Astrocyte (in vitro differentiated cells and primary cell): ENCODE measurements at places on chromosomes 6 and 20. TPM values are rescaled to one million over a fixed set of nuclear protein-coding genes. Genes with fewer than 3 reads are reported as not detected.

DNA sequence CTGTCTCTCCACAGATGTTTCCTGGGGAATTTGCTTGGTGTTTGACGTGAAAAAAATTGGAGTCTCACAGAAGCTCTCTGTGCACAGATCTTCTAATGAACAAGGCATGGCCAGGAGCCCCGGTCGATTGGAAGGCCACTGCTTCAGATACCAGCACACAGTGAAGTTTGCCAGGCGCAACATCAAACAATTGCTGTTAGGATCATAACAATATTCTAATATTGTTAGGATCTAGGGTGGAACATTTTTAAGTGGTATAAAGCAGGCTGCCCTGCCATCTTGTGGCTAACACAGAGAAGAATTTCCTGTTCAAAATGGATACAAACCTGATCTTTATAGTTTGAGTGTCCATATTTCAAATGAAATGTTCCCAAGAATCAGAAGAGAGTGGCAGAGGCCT, 64.1 kb downstream of the C6orf118 start:
- peak; percentile 18 for DNase-seq

DNA sequence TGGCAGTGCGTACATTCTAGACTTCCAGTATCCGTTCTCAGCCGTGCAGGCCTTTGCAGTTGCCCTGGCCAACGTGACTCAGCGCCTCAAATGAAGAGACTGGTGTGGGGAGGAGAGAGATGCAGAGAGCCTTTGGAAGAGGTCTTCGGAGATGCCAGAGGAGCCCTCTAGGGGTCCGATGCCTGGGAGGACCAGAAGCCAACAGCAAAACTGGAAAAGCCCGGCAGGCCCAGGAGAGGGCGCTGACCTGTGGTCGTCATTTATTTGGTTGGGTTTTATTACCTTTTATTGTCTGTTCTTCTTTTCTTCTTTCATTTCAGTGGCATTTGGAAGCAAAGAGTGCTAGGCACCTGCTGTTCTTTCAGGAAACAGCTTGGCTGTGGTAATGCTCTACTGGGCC, 53.3 kb upstream of the TMEM181 start:
- peak; percentile 22 for DNase-seq

GRCh38 chr20:19976595-19977372, 40.4 kb upstream of the NAA20 start:
- DNase-seq = peak; percentile 90

DNA sequence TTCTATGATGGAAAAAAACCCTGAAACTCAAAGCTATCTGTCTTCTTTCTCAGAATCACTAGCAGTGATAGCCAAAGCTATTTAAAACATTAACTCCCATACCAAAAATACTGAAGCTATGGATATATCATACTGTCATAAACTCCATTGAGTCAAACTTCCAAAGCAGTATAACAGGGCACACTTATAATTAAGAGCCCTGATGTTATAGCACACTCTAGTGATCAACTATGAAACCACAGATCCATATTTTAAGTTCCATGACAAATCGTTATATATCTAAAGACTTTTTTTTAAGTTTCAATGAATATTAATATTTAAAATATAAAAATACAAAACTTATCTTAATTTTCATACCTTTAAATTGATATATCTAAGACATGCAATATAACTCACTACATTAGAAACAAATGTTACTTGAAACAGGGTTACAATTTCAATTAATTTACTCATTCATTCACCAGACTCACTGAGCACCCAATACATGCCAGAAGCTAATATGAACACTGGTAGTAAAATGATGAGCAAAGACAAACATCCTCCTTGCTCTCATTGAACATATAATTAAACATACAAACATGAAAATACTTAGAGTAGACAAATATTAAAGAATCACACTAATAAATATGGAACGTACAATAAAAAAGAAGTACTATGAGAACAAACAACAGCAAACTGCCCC, 69.3 kb downstream of the IBTK start:
- DNase-seq = peak; percentile 18

GRCh38 chr6:122042380-122042779, 357.1 kb upstream of the HSF2 start:
- DNase-seq = no peak

DNA sequence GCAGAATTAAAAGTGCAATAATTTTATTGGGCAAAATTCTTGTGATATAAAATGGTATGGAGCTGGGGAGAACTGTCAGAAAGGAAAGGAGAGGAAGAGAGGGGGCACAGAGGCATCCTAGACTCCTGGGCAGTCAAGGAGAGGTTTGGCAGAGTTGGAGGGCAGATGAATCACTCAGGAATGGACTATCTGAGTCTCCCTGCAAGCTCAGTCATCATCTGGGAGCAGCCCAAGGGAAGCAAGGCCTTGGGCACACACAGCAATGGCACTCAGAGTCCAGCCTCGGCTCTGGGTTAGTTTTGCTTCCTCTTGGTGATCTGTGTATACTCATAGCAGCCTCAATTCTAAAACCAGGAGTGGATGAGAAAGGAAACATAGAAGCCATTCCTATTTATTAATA, 67.2 kb downstream of the SLC22A1 start:
- DNase-seq = peak; percentile 26

DNA sequence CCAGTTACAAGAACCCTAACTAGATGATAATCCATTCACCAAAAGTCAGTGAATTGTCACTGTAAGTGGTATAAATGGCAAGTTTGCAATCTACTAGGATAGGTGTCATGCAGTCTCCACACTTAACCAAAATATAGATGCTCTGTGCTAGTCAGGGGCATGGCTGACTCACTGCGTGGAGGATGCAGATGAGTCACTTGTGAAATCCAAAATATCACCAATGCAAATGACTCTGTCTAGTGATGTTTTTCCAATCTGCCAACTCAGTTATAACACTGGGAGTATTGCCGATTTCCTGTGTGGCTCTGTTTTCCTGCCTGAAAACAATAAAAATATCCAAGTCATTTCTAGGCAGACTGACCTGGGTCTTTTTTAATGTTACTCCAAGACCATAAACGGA, 47.8 kb upstream of the NRSN1 start:
- peak; percentile 54 for DNase-seq

GRCh38 chr6:5053038-5053437, 32.1 kb upstream of the PPP1R3G start:
- DNase-seq = peak; percentile 32

DNA sequence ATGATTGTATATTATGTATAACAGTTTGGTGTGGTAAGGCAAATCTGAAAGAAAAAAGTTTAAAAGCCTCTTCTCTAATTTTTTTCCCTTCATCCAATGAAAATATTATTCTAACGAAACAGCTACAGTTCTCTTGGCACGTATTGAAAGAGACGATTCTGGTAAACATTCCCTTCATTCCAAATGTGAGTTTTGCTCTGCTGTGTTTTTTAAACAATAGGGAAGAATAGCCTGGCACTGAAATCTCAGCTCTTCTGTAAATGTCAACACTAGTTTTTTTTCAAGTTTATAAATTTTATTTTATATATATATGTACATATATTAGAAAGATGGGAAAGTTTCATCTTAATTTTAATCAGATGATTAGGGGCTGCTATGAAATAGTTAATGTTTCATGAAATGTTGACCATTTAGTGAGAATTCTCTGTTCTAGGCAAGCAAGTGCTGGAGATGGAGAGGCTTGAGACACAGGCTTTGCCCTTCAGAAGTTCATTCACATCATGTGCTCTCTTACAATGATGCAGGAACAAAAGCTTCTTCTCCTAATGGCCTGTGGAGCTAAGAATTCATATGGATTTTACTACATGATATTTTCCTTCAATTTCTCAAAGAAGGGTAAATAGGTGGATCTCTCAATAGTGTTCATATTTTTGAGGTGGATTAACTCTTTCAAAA, 4.1 kb downstream of the PAQR8 start:
- no peak for DNase-seq

DNA sequence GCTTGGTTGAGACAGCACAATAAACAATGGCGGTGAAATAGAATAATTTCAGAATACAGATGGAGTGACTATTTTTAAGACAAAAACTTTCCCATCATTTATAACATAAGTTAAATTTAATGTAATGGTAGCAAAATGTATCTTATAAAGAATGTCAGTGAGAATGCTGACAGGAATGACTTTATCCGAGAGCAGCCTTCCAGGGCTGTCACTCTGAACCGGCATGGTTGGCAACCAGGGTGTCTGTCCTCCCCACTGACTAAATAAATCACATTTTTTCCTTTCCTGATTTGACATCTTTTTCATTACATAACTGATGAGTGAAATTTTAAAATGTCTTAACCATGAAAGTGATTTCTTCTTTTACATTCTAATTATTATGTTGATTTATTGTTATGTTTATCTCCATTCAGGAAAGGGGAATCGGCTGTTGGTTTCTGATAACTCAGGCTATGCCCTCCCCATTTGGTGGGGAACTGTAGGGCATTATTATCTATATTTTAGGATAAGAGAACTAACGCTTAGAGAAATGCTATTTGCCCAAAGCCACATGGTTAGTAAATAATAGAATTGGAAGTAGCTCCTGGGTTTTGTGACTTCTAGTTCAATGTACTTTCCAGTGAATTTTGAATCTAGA, 109.2 kb upstream of the OGFRL1 start:
- DNase-seq = no peak

- DNase-seq = peak; percentile 78
Observed at GRCh38 chr6:12024699-12025434, 12.8 kb downstream of the HIVEP1 start.

DNA sequence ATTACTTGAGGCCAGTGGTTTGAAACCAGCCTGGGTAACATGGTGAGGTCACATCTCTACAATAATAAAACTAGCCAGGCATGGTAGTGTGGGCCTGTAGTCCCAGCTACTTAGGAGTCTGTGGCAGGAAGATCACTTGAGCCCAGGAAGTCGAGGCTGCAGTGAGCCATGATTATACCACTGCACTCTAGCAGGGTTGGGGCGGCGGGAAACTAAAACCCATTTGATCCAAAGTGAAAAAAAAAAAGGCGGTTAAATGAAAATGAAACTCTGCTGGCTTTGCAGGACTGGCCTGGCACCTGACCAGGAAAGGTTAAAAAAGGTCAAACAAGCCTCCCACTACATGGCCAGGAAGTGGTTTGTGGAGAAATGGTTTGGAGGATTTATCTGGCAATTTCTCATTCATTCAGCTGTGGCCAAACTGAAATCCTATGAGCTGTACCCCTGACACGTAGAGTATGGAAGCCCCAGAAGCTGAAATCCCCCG, 36.6 kb downstream of the MTRES1 start:
- DNase-seq = peak; percentile 83

DNA sequence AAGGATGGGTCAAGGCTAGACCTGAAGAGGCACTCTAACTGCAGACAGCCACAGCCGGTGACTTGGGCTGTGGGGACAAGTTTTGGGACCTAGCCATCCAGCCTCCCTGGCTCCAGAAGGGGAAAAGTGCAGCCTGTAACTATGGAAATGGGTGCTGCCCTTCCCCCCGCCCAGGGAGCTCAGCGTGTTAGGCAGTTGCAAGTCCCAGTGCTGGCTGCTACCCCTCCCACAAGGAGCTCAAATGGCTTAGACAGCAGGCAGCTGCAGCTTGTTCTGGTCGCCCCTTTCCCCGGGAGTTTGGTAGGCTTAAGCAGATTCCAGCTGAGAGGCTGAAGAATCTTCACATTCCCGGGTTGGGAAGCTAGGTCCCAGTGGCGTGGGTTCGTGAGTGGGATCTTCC, 162.6 kb downstream of the FAM83B start:
- DNase-seq = no peak

GRCh38 chr20:42492290-42492689, 697.4 kb downstream of the PTPRT start:
- DNase-seq = no peak

GRCh38 chr6:67768972-67769371, 866.1 kb upstream of the ADGRB3 start:
- no peak for DNase-seq

GRCh38 chr6:6656287-6656686, 67.8 kb downstream of the LY86 start:
- no peak for DNase-seq

DNA sequence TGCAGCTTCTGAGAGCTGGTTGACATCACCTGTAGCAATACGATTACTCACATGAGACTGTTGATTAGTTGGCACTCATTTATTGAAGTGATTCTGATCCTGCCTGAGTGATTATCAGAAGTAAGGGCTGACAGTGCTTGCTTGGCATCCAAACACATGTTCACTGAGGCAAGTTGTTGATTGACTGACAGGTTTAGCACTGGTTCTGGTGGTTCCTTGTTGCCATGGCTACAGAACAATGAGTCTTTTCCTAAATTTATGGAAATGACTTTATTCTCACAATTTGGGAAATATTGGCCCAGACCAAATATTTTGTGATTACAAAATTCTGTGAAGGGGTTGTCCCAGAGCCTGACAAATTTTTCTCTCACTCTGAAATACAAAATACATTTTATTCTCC, 146.0 kb upstream of the RAB32 start:
- DNase-seq = no peak

DNA sequence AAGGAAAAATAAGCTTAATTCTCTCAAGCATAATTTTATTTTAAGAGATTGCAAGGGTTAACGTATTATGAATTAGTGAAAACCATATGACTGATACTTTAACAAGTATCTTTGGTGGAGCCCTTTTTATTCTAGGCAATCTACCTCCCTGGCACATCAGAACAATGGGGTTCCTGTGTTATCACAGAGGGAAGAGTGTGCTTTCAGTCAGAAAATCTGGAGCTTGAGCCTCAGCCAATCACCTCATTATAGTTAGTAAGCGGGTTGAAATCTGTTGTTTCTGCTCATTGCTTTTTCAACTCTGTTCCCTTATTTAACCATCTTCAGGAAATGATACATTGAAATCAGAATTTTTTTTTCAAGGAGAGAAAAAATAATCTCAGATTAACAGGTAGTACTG, 391 bp downstream of the ADGRF1 start:
- DNase-seq = no peak

Gene CRIP3
- not detected in 2 replicates for total RNA-seq

Gene FAM83C
- total RNA-seq = not detected in 2 replicates

Gene BPI
- not detected in 2 replicates for total RNA-seq

Gene MACROD2
- total RNA-seq = 2.4 and 2.8 TPM in 2 replicates

Gene MTCH1
- total RNA-seq = 286 and 311 TPM in 2 replicates

Gene BANF2
- not detected in 2 replicates for total RNA-seq

Gene MAP1LC3A
- 48.9 and 52.3 TPM in 2 replicates for total RNA-seq
